Activated T-cell treated with anti-CD3 and anti-CD28 coated beads, Interleukin-2, amount 50 U/mL, for 72 hours (primary cell): ENCODE measurements at places on chromosomes 2 and 18. TPM values are rescaled to one million over a fixed set of nuclear protein-coding genes. Genes with fewer than 3 reads are reported as not detected.
A peak's percentile ranks its signal among the peaks of the same experiment; 100 is the strongest.

DNA sequence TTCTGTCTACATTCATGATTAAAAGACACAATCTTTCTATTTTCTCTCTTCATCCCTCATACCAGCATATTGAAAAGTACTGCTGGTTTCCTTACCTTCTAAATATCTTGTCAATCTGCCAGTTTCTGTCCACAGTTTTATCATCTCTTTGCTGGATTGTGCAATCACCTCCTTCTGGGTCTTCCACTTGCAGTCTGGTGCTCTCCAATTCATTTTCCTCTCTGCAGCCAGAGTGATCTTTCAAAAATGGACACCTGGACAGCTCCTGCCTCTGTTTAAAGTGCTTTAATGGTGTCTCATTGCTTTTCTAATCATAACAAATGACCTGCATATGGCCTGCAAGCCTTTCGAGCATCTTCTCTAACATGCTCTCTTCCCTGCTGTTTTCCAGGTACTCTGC, 94.0 kb downstream of the C1QL2 start:
- DNase-seq = no peak

The DNAJC5G gene
- 0.31 TPM for total RNA-seq

- peak; percentile 54 for DNase-seq
Measured at GRCh38 chr18:23828426-23828825, 139.2 kb downstream of the LAMA3 start.

DNA sequence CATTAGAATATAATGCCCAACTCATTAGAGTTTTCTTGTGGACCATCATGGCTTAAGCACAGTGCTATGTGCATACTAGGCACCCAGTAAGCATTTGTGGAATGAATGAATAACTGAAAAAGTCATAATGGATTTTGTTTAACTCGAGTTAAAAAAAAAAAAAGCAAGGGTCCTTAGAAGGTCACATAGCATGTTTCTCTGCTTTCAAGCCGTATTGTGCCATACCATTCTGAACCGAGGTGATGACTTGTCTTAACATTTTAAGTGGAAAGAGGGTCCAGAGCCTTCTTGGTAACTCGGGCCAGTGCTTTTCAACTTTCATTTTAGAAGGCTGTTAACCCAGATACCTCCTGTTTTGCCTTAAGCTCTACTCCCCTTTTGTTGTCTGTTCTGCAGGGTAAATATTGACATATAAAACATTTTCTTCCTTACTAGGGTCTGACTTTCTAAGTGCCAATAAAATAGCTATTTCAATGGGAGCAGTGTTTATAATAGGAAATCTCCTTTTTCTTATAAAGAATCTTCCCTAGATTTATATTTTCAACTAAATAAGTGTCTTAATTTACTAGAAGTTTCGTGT, 787 bp upstream of the ADGRF3 start:
- no peak for DNase-seq

DNA sequence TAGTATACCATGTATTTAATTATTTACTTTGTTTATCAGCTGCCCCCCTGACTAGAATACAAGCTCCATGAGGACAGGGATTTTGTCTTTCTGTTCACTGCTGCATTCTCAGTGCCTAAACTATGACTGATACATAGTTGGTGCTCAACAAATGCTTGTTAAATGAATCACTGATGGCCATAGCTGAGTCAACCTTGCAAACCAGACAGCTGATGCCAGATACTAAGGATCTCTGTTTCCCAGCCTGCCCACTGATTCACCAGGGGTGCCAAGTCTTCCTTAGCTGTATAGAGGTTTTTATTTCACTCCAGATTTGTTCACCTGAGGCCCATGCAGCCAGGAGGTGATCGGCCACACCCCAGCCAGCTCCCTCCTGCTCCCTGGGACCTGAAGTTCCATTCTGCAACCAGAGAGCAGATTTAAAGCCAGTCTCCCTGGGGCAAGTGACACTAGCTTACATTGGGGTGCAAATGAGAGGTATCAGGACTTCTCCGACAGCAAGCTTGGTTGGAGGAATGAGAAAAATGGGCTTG, 92.2 kb downstream of the C1QL2 start:
- DNase-seq = no peak

DNA sequence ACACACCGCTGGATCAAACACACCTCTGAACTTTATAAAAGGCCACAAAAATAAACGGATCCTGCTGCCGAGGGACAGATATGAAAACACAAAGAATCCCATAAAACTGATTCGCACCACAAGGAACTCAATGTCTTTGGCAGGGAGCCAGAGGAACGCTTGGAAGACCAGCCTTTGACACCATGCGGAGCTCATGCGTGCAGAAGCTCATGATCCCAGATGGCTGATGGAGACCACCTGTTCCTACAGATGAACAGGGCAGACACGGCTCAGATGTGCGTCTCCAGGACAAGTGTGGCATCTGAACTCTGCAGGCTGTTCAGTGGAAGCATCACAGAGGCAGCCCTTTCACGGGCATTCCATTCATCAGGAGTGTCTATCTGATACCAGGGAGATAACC, 24.9 kb downstream of the COPS9 start:
- DNase-seq = no peak

- DNase-seq = no peak
Measured at GRCh38 chr2:11074246-11074820, 80.9 kb upstream of the SLC66A3 start.

GRCh38 chr2:70671092-70671675, 96.8 kb downstream of the ADD2 start:
- no peak for DNase-seq

DNA sequence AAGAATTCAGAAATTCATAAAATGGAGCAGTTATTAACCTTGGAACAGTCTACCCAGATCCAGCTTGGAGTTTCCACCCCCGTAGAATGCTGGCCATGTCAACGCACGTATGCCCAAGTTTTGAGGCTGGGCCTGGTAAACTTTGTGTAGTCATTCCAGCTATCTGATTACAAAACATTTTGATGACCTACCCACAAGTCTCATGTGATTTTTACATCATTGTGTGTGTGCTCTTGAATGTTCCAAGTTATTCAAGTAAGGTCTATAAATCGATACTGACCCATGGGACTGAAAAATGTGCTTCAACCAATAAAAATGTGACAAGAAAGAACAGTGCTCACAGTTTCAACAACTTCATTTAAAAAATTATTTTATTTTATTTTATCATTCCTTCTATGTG, 32.5 kb upstream of the ICOS start:
- no peak for DNase-seq

DNA sequence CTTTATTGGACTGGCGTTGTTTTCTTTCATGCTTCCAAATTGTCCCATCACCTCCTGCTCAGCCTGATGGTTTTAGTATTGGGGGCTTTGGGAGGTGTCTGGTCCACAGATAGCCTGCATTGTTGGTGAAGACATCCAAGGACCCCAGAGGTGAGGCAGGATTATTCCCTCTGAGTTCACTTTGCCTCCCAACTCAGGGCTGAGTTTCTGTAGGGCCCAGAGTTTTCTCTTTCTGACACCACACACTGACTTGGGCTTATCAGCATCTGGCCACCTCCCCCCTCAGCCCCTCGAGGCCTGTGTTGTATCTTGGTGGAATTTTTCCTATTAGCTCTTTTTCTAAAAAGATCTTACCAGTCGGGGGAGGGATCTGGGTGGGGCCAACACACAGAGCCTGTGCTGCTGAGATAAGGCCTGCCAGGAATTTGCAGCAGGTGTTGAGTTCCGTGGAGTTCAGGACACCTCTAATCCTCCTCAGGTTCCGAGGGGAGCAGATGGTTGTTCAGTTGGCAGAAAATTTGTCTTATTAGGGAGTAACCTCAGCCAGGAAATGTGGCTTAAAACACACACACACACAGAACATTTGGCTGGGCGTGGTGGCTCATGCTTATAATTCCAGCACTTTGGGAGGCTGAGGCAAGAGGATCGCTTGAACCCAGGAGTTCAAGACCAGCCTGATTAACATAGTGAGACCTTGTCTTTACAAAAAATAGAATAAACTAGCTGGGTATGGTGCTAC, 7.3 kb downstream of the EMILIN2 start:
- DNase-seq = no peak

- peak; percentile 9 for DNase-seq
Measured at GRCh38 chr2:106054880-106055655, 139.0 kb downstream of the UXS1 start.

The MEP1B gene
- not detected for total RNA-seq

The ITPRIPL1 gene
- total RNA-seq = 31.4 TPM

GRCh38 chr2:62181843-62182242, 14.1 kb upstream of the B3GNT2 start:
- no peak for DNase-seq

GRCh38 chr18:489244-490023, 11.1 kb downstream of the COLEC12 start:
- no peak for DNase-seq

The CABLES1 gene
- 15.0 TPM for total RNA-seq

DNA sequence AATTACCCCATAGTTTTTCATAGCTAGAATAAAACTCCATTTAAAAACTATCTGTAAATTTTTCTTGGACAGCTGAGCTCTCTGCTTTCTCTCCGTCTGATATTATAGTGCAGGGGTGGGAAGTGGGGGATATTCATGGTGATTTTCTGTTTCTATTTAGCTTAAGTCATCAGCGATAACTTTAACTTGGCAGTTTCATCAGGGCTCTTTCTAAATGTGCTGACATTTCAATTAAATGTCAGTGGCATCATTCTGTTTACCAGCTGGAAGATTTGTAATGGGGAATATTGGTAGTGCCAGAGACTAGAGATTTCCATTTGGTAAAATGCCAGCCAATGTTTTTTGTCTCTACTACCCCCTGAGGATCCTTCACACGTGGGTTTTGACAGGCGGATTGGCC, 53.5 kb upstream of the CAPN13 start:
- DNase-seq = no peak

GRCh38 chr2:56739413-56739812, 555.6 kb downstream of the CCDC85A start:
- DNase-seq = no peak

GRCh38 chr2:31253356-31254131, 19.6 kb downstream of the EHD3 start:
- no peak for DNase-seq

DNA sequence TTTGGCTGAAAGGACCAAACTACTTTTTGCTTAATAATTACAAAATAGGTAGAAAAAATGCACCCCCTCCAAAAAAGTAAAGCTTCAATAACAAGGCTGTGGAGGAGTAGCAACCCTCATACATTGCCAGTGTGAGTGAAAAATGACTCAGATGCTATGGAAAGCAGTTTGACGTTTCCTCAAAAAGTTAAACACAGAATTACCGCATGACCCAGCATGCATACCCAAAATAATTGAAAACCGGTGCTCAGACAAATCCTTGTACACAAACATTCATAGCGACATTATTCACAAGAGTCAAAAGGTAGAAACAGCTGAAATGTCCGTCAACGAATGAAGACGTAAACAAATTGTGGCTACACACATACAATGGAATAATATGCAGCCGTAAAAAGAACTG, 38.8 kb upstream of the DAPL1 start:
- no peak for DNase-seq

GRCh38 chr2:10404324-10405143, 43.6 kb downstream of the ODC1 start:
- no peak for DNase-seq
